ENCODE measurements at places on chromosomes 4 and X.

GRCh38 chr4:140719022-140719421 lies 37.2 kb downstream of the TBC1D9 start:
- no peak for DNase-seq

- no peak for DNase-seq
Measured at GRCh38 chrX:100995469-100995868, 26.0 kb downstream of the ARL13A start.

- DNase-seq = no peak
Measured at GRCh38 chrX:38882894-38883626, 81.8 kb downstream of the MID1IP1 start.

GRCh38 chrX:40749681-40750494 lies 14.5 kb upstream of the MED14 start:
- no peak for DNase-seq

- DNase-seq = no peak
Measured at GRCh38 chrX:85375333-85375738, 4.1 kb downstream of the POF1B start.

DNA sequence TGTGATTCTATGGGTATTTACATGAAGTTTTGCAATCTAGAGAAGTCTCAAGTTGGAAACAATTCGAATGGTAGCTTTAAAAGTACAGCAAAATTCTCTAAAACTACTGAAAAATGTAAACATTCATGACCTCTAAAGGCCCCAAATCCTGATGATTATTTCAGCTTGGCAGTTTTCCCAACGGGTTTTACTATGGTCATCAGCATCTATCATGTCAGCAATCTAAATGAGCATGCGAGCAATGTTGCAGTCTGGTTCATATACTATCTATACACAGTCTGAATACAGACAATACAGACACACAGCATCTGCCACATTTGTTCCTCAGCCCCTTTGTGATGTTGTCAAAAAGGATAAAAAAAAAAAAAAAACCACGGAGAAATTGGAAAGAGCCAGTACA lies 790.3 kb upstream of the HTR2C start:
- DNase-seq = no peak

DNA sequence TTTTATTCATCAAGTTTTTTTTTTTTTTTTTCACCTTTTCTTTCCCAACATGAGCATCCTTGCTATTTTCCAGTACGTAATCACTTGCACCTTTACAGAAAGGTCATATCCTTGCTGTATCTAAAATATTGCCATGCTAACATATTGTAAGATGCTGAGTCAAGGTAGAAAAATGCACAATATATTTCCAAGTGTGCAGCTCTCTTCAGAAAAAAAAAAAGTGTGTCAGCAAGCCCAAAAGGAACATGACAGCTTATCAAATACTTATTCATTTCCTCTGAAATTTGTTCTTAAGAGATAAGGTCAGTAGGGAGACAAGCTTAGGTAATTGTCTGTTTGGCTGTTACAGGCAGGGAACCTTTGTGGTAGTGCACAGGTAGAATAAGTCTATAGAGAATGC lies 27.0 kb downstream of the SH2D1A start:
- no peak for DNase-seq

DNA sequence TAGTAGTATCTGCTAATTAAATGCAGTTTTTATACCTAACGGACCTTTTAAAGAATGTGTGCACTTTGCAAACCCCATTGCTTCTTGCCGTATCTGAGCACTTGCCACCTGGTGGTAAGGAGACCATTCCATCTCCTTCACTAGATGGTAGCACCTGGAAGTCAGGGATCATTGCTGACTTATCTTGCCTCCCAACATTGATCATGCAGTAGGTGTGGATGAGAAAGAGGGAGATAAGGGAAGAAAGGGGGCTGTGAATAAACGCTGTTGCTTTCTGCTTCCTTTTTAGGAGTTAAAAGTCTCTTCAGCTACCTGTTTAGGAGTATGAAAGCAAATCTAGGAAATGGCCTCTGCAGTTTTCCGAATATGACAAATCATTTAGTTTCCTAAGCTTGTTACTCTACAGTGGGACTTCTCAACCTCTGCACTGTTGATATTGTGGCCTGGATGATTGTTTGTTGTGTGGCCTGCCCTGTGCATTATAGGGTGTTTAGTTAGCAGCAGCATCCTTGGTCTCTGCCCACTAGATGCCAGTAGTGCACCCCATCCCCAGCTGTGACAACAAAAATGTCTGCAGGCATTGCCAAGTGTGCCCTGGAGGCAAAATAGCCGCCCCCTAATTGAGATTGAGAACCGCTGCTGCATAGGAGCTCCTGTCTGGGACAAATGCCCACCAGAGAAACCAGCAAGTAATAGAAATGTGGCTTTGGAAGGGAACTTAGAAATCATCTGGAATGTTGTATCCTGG lies 38.8 kb downstream of the GAB1 start:
- DNase-seq = no peak

DNA sequence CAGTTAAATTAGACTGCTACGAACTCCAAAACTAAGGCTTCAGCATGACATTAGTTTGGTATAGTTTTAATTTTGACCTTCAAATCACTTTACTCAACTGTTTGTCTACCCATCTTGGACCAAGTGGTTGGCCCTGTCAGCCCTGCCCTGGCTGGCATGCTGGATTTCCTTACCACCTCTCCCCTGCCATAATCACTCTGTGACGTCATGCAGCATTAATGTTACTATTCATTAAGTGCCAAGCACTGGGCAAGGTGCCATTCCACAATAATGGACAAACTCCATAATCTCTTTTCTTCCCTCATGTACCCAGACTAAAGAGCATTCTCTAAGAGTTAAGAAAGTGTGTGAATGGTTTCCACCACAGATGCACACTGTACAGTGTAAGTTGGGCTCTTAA lies 277.0 kb upstream of the INTU start:
- no peak for DNase-seq

- no peak for DNase-seq
Measured at GRCh38 chrX:150569155-150569477, 695 bp downstream of the MTM1 start.

- DNase-seq = peak; percentile 12
Measured at GRCh38 chr4:76950052-76950955, 752 bp downstream of the SEPTIN11 start.

GRCh38 chr4:82811392-82811791 lies 12.8 kb upstream of the SCD5 start:
- DNase-seq = no peak

GRCh38 chr4:29151584-29151983 lies 1568.6 kb upstream of the PCDH7 start:
- no peak for DNase-seq

DNA sequence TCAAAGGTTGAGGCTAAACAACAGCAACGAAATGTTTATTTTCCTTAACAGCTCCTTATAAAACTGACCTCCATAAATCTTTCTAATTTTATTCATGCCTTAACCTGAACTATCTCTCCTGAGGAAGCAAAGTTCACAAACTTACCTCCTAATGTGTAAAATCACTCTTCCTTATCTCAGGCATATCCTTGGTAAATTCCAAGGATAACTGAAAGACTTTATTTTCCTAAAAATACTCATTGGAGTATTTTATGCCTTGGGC lies 197.4 kb downstream of the NWD2 start:
- no peak for DNase-seq
